ENCODE measurements at places on chromosomes 3 and 15. TPM values are rescaled to one million over a fixed set of nuclear protein-coding genes. Genes with fewer than 3 reads are reported as not detected.

The RARRES1 gene
- total RNA-seq = 13.9 TPM

The RFX7 gene
- total RNA-seq = 7.5 TPM

The PEX5L gene
- total RNA-seq = not detected

The GOLGA8S gene
- total RNA-seq = not detected

The RPP25 gene
- total RNA-seq = 18.3 TPM

The KNG1 gene
- total RNA-seq = not detected

The RBPMS2 gene
- total RNA-seq = under 0.01 TPM

The P2RY12 gene
- not detected for total RNA-seq

The COL8A1 gene
- total RNA-seq = 414 TPM

The MPI gene
- total RNA-seq = 109 TPM

The NR2F2 gene
- 14.9 TPM for total RNA-seq
